Osteocyte (in vitro differentiated cells): ENCODE measurements at places on chromosomes 2 and 18.
A peak's percentile ranks its signal among the peaks of the same experiment; 100 is the strongest.

- DNase-seq: no peak
Measured at GRCh38 chr2:207155516-207156444, 10.0 kb downstream of the KLF7 start.

GRCh38 chr2:194383401-194383800 lies 1273.6 kb upstream of the SLC39A10 start:
- DNase-seq: no peak

- peak; percentile 73 for DNase-seq
Measured at GRCh38 chr18:37575646-37576045, 10.0 kb upstream of the CELF4 start.

DNA sequence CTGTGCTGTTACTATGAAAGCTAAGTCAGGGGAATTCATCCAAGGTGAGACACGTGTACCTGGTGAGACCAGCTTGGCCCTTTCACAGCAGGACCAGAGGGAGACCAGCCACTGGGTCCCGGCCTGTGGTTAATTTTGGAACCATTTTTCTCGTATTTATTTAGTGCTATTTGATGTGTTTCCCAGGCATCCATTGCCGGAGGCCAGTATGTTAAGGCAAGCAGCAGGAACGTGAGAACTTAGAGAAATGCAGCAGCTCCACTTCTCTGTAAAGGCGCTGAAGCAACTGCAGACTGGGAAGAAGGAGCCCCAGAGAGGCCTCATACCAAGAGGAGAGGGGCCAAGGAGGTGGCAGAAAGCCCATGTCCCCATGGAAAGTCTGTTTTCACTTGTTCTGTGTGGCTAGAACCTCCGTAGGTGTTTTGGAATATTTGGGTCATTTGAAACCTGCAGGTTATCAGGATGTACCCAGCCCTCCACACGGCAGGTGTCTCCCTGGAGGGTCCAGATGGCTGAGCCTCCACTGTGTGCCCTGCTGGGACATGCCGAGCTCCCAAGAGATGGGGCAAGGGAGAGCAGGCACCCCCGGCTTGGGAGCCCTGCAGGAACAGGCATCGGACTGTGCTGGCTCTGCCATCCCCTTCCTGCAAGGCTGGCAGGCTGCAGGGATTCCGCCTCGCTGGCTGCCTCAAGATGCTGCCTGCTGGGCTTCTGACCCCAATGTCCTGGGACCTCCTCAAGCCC lies 256.0 kb upstream of the RAB6C start:
- DNase-seq: peak; percentile 82

DNA sequence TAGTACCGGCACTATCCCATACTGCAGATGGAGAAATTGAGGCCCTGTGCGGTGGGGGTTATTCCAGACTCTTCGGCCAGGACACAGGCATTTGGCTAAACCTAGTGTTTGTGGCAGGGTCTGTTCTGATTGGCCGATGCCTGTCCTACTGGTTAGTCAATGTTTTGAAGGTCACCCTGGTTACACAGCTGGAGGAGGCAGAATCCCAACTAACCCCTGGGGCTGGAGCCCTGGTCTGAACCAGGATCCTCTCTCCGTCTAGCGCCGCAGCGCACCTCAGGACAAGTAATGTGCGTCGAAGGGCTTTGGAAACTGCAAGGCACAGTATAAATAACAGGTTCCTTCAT lies 19.4 kb downstream of the TEX44 start:
- DNase-seq: peak; percentile 90

- no peak for DNase-seq
Measured at GRCh38 chr2:197130318-197130717, 180.3 kb downstream of the ANKRD44 start.
